ENCODE measurements at places on chromosomes 13 and 19. TPM values are rescaled to one million over a fixed set of nuclear protein-coding genes. Genes with fewer than 3 reads are reported as not detected.

- DNase-seq = no peak
These were observed 309.9 kb downstream of the DCT start for GRCh38 chr13:94169454-94170144.

DNA sequence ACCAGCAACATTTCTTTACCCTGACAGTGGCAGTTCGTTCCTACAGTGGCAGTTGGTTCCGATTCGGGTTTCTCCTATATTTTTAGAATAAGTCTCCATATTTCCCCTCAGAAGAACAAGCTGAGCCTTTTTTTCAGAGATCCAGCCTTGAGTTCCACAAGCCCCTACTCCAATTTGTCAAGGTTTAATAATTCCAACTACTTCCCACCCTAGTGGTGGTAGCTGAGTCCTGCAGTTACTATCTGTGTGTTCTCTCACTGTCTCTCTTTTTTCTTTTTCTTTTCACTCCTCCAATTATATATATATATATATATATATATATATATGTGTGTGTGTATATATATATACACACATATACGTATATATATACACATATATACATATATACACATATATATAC is 1347.3 kb downstream of the PCDH9 start:
- no peak for DNase-seq

Gene ATP4B
- not detected for total RNA-seq

Gene ABCA7
- 0.89 TPM for total RNA-seq

Gene ZNF799
- total RNA-seq = 2.0 TPM

Gene KLK14
- not detected for total RNA-seq

Gene CEACAM6
- not detected for total RNA-seq

- DNase-seq = no peak
These were observed 213.6 kb downstream of the RGCC start for GRCh38 chr13:41670873-41671443.

- no peak for DNase-seq
These were observed 145.0 kb downstream of the ABCC4 start for GRCh38 chr13:95156208-95156607.

DNA sequence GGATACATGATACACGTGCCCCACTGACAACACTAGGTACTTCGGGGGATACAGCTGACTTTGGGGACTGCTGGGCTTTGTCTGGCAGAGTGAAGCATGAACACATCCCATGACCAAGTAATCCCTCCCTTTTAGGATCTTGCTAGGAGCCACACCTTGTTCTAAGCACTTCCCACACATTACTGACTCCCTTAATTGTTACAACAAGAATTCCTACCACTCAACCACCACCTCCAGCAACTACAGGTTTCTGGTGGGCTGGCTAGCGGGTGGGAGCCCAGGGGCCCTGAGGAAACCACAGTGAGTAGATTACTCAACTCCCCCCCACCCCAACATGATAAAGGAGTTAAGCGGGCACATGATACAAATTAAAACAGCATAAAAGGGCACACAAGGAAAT is 7.2 kb upstream of the SLC35E1 start:
- DNase-seq = no peak

DNA sequence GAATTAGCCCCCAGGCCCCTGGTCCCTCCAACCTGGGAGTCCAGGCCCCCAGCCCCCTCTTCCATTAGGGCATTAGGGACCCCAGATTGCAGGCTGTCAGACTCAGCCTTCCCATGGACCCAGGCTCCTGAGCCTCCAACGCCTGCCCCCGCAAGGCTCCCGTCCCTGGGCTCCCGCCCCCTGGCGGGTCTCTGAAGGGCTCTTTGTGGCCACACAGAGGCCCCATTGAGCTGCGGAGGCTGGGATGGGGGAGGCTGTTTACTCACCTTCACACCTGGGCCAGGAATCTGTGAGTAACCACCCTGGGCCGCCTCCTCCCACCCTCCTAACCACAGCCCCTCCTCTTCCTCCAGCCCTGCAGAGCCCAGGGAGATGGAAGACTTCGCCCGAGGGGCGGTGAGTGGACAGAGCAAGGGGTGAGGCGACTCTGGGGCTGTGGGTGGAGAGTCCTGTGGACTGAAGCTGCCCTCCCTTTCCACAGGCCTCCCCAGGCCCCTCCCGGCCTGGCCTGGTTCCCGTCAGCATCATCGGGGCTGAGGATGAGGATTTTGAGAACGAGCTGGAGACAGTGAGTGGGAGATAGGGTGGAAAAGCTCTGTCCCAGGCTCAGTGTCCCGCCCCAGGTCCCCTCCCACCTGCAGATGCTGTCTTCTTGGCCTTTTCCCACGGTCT is 4.9 kb downstream of the ARHGEF1 start:
- peak; percentile 91 for DNase-seq

Data from Daoy (cell line).